T47D (cell line): ENCODE measurements at places on chromosomes 13 and 19.

- DNase-seq = no peak
These were observed 103.1 kb upstream of the RNF113B start for GRCh38 chr13:98280176-98280510.

- DNase-seq = no peak
These were observed 215.7 kb downstream of the ATP8A2 start for GRCh38 chr13:25587326-25587980.

- no peak for DNase-seq
These were observed 57.7 kb downstream of the MLLT1 start for GRCh38 chr19:6221878-6222746.

DNA sequence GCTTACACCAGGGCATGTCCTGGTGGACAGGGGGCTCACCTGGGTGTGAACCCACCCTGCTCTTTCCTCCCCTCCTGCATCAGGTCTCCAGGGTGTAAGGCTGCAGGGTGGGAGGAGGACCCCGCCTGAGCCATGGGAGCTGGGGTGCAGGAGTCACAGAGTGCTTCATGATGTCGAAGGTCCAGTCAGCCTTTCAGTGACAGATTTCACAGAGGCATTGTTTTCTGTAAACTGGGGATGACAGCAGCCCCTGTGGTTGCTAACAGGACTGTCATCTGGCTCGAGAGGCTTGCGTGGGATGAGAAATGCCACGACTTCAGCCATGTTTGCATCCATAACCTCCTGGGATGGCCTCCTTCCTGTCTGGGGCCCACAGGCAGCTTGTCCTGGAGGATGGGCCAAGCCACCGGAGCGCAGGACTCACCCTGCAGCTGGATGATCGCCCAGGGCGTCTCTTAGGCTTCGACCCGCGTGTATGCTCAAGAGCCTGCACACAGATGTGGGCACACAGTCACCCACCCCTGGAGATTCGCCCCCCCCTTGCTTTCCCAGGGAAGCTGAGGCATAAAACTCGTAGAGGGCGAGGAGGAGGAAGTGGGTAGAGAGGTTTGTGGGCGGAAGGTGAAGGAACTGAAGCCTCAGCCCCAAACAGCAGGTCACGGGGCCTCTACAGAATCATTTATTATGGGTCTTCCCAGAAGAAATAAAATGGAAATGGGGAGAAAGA lies 4.9 kb downstream of the NANOS3 start:
- DNase-seq = no peak

DNA sequence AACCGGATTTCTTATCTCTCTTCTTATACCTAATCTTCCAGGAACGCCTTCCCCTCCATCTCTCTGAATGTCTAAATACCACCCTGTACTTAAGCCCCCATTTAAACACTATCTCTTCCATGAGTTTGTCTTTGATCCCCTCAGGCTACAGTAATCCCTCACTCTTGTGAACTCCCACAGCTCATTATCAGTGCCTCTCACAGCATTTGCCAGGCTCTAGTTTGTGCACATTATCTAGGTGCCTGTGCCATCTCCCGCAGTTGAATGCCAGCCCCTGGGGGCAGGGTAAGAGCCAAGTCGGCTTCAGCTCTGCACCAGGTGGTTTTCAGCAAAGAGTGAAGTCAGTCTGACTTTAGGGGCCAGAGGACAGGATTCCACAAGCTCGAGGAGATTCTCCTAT lies 71.4 kb downstream of the FREM2 start:
- no peak for DNase-seq

DNA sequence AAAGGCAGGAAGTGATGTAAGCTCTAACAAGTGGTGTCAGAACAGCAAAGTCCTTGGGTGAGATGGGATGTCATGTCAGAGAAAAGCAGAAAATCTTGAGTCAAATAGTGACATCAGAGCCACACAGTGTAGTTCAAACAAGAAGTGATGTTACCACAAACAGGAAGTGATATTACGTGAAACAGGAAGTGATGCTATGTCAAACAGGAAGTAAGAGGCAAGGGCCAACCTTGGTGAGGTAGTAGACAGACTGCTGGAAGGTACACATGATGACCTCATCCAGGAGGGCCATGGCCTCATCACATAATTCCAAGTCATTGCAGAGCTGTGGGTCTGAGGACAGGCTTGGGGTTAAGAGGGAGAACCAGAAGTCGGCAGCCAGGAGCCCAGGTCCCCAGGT lies 7.0 kb upstream of the MAMSTR start:
- DNase-seq = no peak

GRCh38 chr13:99322297-99323103 lies 15.3 kb upstream of the GPR183 start:
- no peak for DNase-seq

GRCh38 chr19:5127717-5128116 lies 158.8 kb downstream of the KDM4B start:
- no peak for DNase-seq

GRCh38 chr13:31528176-31528575 lies 211.2 kb upstream of the RXFP2 start:
- DNase-seq = no peak

- peak; percentile 4 for DNase-seq
These were observed 19.1 kb upstream of the ZNF260 start for GRCh38 chr19:36547001-36547732.

- no peak for DNase-seq
These were observed 232.7 kb downstream of the KLF12 start for GRCh38 chr13:73901324-73902068.

DNA sequence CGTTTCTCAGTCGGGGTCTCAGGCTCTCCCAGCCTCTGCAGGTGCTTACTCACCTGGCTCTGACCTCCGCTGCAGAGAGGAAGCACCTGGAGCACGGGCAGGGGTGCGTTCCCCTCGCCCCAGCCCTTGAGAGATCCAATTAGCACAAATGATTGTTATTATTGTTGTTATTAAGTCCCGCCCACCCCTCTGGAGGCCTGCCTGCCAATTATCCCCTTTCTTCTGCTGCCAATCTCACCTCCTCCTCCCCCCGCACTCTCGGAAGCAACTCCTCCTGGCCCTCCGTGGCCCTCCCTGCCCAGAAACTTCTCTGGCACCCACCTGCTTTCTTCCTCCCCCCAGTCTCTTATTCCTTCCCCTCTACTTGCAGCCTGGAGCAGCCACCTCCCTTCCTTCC lies 8.8 kb downstream of the ZNF787 start:
- DNase-seq = no peak

- no peak for DNase-seq
These were observed 10.8 kb downstream of the LCP1 start for GRCh38 chr13:46171217-46171616.

- no peak for DNase-seq
These were observed 6.9 kb upstream of the CEACAM5 start for GRCh38 chr19:41701401-41702075.

GRCh38 chr19:35650581-35650980 lies 2.5 kb downstream of the COX6B1 start:
- no peak for DNase-seq
